ENCODE measurements at places on chromosomes 3 and 15.

DNA sequence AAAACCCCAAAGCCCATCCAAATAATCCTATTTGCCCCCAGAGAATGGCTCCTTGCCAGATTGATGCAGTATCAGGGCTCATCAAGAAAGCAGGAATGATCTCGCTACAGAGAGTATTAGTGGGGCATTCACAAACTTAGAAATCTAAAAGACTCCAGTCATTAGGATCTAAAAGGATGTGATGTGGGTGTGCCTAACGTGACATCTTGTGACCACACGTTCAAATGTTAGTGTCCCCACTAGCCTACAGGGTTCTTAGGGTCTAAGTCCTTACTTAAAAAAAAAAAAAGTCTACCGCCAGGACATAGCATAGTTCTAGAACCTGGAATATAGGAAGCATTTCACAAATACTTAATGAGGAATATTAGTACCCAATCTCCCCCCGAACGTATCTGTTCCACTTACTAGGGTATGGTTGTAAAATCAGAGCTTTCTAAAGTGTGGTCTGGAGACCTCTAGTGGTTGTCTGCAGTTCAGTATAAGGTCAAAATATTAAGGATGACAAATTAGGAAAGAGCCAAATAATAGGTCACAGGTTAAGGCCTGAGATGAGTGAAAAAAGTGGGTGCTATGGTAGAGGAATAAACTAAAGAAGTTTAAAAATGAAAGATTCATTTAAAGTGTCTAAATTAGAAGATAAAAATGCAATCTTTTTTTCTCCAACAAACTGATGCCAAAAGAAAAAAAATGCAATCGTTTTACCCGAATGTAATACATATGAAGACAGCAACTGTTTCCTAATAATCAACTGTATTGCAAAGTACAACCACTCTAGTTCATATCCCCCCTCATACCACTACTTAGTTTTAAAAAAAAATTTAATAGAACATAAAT lies 4.2 kb upstream of the CHRM5 start:
- DNase-seq = no peak

- no peak for DNase-seq
These were observed 11.6 kb upstream of the SCAMP5 start for GRCh38 chr15:74983725-74984231.

GRCh38 chr3:31980530-31981205 lies 394 bp downstream of the OSBPL10 start:
- no peak for DNase-seq

GRCh38 chr3:16301507-16301906 lies 36.5 kb downstream of the OXNAD1 start:
- DNase-seq = no peak

GRCh38 chr3:48694610-48695392 lies 9.1 kb upstream of the NCKIPSD start:
- DNase-seq = no peak

DNA sequence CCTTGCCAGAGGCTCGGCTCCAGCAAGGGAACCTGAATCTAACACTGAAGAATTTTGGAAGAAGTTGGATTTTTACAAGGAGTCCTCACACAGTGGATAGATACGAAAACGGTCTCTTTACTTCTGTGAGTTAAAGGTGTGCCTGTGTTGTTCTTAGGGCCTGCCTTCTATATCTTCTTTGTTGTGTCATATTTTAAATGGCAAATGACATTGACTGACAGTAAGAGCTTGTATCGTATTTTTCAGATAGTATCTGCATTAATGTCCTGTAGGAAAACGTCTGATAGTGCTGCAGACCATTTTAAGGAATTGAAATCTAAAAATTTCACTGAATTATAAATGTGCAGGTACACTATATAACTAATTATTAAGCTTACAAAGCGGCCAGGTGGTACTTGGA lies 56.3 kb downstream of the PTPRG start:
- DNase-seq = no peak

DNA sequence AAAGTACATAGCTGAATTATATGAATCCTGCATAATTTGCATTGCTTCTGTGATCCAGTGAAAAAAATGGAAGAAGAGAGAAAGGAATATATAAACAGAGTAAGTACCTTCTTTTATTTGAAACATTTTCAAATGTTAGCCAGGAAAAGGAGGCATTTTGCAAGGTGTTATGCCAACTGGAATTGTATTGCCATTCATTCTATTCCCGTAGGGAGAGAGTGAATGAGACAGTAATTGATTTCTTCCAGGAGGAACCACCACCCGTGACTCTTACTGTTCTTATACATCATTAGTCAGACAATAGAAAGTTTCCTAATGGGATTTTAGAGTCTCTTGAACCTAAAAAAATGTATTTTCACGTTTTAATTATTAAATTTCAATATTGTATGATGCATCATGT lies 324.1 kb upstream of the ALCAM start:
- DNase-seq = no peak

DNA sequence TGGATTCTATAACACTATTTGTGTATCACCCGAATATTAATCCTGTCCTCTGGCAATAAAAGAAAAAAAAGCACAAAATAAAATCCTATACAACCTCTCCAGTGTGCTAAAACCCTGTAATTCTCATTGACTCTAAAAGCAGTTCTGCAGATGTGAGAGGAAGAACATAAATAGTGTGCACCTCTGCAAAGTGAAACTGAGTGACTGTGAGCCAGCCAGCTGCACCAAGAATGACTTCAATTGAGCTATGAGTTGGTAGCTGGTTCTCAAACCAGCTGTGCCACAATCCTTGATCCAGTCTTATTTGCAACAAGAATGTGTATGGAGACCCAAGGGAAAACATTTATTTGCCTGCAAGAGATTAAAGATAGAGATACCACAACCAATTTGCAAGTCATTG lies 31.2 kb upstream of the COL8A1 start:
- DNase-seq = no peak

GRCh38 chr3:135166266-135166825 lies 371.3 kb downstream of the EPHB1 start:
- DNase-seq = no peak

- DNase-seq = no peak
These were observed 27.2 kb downstream of the CD86 start for GRCh38 chr3:122082357-122082756.

DNA sequence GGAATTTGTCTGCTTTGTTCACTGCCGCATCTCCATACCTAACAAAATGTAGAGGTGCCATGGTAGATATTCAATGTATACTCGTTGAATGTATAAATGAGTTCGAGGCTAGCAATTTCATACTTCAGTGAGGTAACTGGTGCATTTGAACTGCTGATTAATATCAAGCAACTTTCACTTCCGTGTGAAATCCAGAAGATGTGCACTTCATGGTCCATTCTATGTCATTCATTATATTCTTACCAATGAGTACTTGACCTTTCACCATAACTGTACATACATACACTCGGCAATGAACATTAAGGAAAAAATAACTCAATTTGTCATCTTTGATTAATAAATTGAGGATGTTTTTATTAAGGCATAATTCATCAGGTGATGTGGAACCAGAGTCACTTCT lies 598.5 kb downstream of the ZNF385D start:
- no peak for DNase-seq

DNA sequence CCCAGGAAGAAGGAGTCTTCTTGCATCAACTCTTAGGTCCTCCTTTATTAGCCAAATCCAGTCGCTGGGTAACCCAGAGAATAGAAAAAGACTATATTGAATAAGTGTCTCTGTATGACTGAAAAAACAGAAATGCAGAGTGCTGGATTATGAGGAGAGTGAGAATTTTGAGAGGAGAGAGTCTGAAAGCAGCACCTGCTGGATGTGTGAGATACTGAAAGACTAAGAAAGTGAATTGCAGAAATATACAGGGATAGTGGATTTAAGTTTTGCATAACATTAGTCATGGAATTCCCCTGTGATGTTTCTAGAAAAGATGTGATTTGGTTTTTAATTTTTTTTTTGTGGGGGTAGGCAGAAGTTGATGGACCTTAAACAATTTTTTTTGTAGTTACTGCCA lies 296.5 kb downstream of the MECOM start:
- DNase-seq = no peak

- no peak for DNase-seq
These were observed 29.5 kb downstream of the CTDSPL start for GRCh38 chr3:37891227-37891626.

- no peak for DNase-seq
These were observed 14.1 kb downstream of the SPSB4 start for GRCh38 chr3:141065258-141065657.

DNA sequence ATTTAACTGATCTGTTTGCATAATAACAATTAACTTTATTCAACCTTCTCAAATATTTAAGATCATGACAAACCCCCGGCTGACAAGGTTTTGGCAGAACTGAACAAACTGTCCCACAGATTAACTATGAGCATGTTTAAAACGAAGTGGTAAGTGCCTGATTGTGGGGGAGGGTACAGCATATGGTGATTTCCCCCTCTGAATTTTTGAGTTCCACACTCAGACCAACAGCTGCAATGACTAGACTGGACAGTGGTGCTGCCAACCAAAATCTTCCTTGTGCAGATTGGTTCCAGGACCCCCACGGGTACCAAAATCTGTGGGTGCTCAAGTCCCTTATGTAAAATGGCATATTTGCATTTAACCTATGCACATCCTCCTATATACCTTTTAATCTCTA lies 449.5 kb downstream of the SHQ1 start:
- DNase-seq = no peak

GRCh38 chr3:138809500-138810256 lies 25.1 kb downstream of the PIK3CB start:
- DNase-seq = no peak

DNA sequence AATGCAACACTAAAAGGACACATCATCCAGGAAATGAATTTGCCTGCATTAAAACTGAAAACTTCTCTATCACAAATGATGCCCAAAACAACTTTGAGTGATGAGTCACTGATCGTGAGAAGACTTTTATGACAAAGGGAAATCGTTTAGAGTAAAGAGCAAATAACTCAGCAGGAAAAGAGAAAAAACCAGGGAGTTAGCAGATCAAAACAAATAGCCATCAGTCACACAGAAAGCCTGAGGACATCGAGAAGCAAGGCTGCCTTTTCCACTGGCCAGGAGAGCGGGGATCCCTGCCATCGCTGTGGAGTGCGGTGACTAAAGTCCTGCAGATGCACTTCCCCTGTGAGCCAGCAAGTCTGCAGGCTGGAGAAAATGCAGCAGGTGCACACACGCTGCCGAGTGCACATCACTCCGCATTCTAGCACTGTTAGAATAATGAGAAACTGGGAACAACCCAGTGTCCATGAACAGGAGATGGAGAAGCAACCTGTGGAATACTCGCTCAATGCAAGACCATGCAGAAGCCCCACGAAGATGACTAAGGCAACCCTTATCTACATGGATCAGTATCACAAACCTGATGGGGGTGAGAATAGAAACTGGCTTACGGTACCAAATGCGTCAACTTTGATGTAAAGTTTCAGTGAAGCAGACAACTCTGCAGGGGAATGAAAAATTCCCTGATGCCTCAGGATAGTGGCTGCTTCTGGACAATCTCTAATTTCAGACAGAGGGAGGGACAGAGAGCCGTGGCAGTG lies 86.4 kb downstream of the NSMCE3 start:
- DNase-seq = no peak

DNA sequence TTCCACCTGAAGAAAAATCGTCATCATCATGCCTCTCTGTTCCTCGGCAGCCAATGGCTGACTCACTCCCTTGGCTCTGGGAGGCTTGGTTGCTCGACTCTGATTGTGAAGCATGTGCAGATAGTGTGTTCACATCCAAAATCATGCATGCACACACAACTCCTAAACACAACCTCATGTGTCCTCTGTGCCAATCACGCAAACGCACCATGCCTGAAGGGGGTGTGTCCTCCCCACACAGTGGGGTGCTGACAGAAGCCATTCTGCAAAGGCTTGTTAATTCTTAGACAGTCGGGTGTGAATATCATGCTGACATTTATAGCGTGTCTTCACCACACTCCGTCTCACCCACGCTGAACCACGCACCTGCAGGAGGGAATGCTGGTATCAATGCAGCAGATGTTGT lies 11.4 kb upstream of the CCDC174 start:
- DNase-seq = no peak

- no peak for DNase-seq
These were observed 843.8 kb downstream of the VGLL3 start for GRCh38 chr3:86147119-86147518.

- no peak for DNase-seq
These were observed 163.9 kb downstream of the WNT7A start for GRCh38 chr3:13715961-13716360.

- DNase-seq = no peak
These were observed 103.1 kb downstream of the OTOL1 start for GRCh38 chr3:161599697-161600096.

DNA sequence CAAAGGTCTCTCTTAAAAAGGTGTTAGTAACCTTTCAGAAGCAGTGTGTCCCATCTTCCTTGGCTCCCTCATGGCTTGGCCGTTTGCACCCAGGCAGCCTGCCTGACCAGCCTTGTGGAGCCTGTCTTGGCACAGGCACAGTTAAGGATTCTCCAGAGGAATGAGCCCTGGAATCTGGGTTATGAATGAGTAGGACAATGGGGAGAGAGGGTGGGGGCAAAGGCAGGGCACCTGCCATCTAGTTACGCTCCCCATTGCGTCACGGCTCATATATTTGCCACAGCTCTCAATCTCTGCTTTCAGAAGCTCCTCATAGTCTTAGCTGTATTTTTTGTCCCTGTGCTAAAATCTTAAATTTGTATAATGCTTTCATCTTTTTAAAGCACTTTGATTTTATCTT lies 50.6 kb downstream of the WDR76 start:
- no peak for DNase-seq

DNA sequence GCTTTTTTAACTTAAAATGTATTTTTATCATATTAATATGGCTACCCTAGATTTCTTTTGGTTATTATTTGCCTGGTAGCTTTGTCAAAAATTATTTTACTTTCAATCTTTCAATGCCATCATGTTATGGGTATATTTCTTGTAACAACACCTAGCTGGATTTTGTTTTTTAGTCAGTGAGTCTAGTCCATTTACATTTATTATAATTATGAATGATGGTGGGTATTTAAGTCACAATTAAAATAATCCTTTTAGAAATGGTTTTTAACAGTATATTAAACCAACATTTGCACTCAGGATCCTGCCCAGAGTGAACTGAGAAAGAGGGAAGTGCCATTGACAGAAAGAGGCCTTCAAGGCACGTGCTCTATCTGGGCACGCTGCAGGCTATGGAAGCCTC lies 39.8 kb upstream of the NUDT16 start:
- no peak for DNase-seq

GRCh38 chr3:152281133-152281713 lies 12.5 kb downstream of the MBNL1 start:
- DNase-seq = no peak

- DNase-seq = no peak
These were observed 437.1 kb upstream of the CBLB start for GRCh38 chr3:106305882-106306435.

GRCh38 chr3:140758791-140759444 lies 81.1 kb downstream of the TRIM42 start:
- no peak for DNase-seq
